WTC11 (cell line): ENCODE measurements at places on chromosomes 12 and 14. TPM values are rescaled to one million over a fixed set of nuclear protein-coding genes. Genes with fewer than 3 reads are reported as not detected.

The SAMD15 gene
- 0.27 to 0.42 TPM (median 0.30 TPM) in 3 replicates for total RNA-seq

The AQP6 gene
- total RNA-seq: 0.09 to 0.21 TPM (median 0.18 TPM) in 3 replicates

DNA sequence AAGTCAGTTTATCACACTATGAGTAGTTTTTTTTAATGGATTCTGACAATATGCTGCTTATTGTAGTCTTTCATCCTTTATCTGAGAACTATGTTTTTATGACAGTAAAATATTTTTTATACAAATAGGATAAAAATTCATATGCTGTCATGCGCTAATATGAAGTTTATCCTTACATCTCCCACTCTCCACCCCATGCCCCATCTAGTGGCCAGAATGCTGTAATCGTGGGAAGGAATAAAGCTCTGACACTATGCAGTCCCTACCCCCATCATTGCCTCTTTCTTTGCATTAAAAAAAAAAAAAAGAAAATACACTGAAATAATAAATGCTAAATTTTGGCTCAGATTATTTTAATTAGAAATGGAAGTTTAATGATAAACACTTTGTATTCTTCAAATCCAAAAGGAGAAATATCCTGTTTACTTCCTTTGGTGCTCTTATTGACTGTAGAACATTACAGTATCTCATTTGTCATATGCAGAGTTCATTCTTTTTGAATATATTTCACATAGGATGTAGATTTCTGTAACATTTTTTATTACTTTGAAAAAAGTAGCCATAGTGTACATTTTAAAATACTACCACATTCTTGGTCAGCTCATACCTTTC lies 145.9 kb upstream of the SLCO1C1 start:
- no peak overlapping the region for H3K27ac ChIP-seq
- no peaks in the 10 kb centered on the region for H3K4me1 ChIP-seq
- no peak overlapping the region for H3K4me3 ChIP-seq

GRCh38 chr12:119154435-119154818 lies 24.3 kb upstream of the HSPB8 start:
- H3K36me3 ChIP-seq: peaks cover 23% of the 10 kb centered on the region
- peak overlapping the region; percentile 99 for H3K27ac ChIP-seq
- peak; percentile 97 for DNase-seq

The LMNTD1 gene
- not detected in 3 replicates for total RNA-seq

DNA sequence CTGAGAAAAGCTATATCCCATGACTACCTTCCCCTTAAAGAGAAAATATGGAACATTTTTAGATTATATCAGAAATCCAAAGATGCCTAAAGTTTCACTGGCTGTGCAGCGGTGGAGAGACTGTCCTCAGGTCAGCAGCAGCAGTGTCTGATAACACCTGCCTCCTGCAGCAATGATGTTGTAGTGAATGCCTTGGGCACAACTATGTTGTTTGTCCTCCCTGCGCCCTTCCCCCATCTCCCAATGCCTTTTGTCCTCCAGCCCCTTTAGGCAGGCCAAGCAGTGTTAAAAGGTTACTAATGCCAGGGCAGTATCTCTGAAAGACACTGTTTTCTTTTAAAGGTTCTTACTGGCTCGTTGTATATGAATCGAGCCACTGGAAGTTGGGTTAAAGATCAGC lies 13.2 kb downstream of the RTRAF start:
- no peaks in the 10 kb centered on the region for H3K27me3 ChIP-seq
- peaks cover 74% of the 10 kb centered on the region for H3K36me3 ChIP-seq
- H3K4me3 ChIP-seq: no peak overlapping the region

GRCh38 chr14:104442107-104442551 lies 137.4 kb upstream of the C14orf180 start:
- no peaks in the 10 kb centered on the region; the same call in 1 of the 2 replicates for H3K27me3 ChIP-seq
- no peaks in the 10 kb centered on the region for H3K36me3 ChIP-seq
- H3K4me1 ChIP-seq: peaks cover 11% of the 10 kb centered on the region

- no peak for DNase-seq
- no peak overlapping the region for H3K4me3 ChIP-seq
- no peak overlapping the region for H3K27ac ChIP-seq
- no peaks in the 10 kb centered on the region for H3K36me3 ChIP-seq
These were observed 25.9 kb downstream of the MMP17 start for GRCh38 chr12:131853832-131854797.

The EIF2S3B gene
- 0.55 to 1.0 TPM (median 0.69 TPM) in 3 replicates for total RNA-seq
